ENCODE measurements at places on chromosomes 12 and 14.

DNA sequence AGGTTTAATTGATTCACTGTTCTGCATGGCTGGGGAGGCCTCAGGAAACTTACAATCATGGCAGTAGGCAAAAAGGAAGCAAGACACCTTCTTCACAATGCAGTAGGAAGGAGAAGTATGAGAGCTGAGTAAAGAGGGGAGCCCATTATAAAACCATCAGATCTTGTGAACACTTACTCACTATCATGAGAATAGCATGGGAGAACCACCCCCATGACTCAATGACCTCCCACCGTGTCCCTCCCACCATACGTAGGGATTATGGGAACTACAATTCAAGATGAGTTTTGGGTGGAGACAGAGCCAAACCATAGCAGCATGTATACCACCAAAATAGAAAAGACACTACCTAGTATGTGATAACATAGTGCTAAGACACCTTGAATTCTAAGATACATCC lies 2.9 kb upstream of the HMGA2 start:
- peaks cover 50% of the 10 kb centered on the region for H3K27me3 ChIP-seq
- peaks cover 25% of the 10 kb centered on the region for H3K4me1 ChIP-seq
- no peak overlapping the region for H3K4me3 ChIP-seq
- DNase-seq, result no peak
- H3K36me3 ChIP-seq, result no peaks in the 10 kb centered on the region

GRCh38 chr14:26870722-26871617 lies 273.1 kb upstream of the NOVA1 start:
- H3K36me3 ChIP-seq, result no peaks in the 10 kb centered on the region
- no peaks in the 10 kb centered on the region for H3K27me3 ChIP-seq
- no peak overlapping the region for H3K27ac ChIP-seq
- no peaks in the 10 kb centered on the region for H3K4me1 ChIP-seq
- DNase-seq, result no peak

GRCh38 chr12:8036346-8036745 lies 3.8 kb downstream of the FOXJ2 start:
- H3K4me3 ChIP-seq, result no peak overlapping the region
- DNase-seq, result no peak
- H3K36me3 ChIP-seq, result no peaks in the 10 kb centered on the region
- H3K27me3 ChIP-seq, result no peaks in the 10 kb centered on the region
- H3K27ac ChIP-seq, result peak overlapping the region; percentile 89

GRCh38 chr12:49763006-49763591 lies 21.7 kb downstream of the TMBIM6 start:
- no peaks in the 10 kb centered on the region for H3K27me3 ChIP-seq
- peak overlapping the region; percentile 69 for H3K27ac ChIP-seq
- H3K4me3 ChIP-seq, result no peak overlapping the region
- peaks cover 18% of the 10 kb centered on the region for H3K4me1 ChIP-seq

DNA sequence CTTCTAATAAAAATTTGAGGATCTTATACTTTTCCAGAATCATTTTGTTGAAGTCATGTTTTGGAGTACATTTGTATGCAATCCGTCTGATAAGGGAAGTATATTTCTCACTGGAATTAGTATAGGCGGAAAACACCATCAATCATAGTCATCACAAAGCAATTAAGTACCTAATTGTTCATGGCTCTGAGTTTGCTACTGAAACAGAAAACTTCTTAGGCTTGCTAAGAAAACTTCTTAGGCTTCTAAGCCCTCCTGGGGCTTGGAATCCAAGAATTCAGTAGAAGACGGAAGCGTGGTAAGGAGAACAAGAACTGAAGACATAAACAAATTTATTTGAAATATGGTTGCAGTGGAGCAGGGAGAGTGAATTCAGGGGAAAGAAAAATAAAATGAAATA lies 636.3 kb downstream of the DIO2 start:
- H3K36me3 ChIP-seq, result no peaks in the 10 kb centered on the region
- no peaks in the 10 kb centered on the region for H3K4me1 ChIP-seq
- no peaks in the 10 kb centered on the region for H3K27me3 ChIP-seq
- no peak overlapping the region for H3K27ac ChIP-seq

DNA sequence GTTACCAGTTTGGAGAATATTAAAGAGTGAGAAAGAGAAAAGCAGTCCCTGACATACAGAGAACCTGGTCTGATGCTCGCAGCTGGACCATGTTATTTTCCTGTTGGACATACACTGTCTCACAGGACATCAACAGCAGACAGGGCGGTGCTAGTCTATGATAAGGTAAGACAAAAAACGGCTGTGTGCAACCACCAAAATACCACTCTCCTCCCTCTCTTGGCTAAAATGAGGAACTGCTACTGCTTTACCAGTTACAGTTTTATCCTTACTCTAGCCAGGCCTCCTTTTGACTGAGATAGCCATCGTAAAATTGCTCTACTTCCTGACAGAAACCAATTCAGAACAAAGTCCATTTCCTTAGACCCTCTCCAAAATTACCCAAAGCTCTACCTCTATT lies 47.0 kb upstream of the ERGIC2 start:
- no peak for DNase-seq
- no peaks in the 10 kb centered on the region for H3K36me3 ChIP-seq
- no peak overlapping the region for H3K27ac ChIP-seq

- DNase-seq, result no peak
- no peak overlapping the region for H3K27ac ChIP-seq
- peaks cover 59% of the 10 kb centered on the region for H3K27me3 ChIP-seq
- peaks cover 5% of the 10 kb centered on the region for H3K36me3 ChIP-seq
- H3K4me3 ChIP-seq, result no peak overlapping the region
- H3K4me1 ChIP-seq, result peaks cover 7% of the 10 kb centered on the region
Measured at GRCh38 chr14:85533861-85534291, 3.9 kb downstream of the FLRT2 start.

DNA sequence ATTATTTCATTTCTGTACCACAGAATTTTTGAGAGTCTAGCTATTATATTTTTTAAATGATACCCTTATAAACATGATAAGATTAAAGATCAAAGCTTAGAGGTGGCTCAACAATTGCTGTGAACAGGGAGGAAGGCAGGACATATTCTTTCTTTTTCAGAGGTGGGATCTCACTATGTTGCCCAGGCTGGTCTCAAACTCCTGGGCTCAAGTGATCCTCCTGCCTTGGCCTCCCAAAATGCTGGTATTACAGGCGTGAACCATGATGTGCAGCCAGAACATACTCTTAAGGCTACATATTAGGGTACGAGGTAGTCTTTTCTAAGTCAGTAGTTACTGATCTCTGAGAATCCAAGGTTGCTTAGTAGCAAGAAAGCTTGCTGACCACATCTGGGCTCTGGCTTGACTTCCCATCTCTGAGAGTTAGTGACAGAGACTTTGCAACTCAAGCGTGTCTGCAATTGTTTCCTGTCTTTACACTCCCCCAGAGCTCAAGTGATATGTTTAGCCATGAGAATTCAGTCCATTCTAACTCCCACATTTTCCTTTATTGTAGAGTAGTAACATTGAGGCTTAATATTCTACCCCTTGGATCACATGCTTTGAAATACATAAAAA lies 8.6 kb downstream of the RAB5B start:
- DNase-seq, result no peak
- H3K27me3 ChIP-seq, result no peaks in the 10 kb centered on the region
- H3K4me1 ChIP-seq, result peaks cover 48% of the 10 kb centered on the region

- no peaks in the 10 kb centered on the region for H3K27me3 ChIP-seq
- H3K4me3 ChIP-seq, result peak overlapping the region; percentile 56
- no peak for DNase-seq
- H3K4me1 ChIP-seq, result peaks cover 53% of the 10 kb centered on the region
- no peak overlapping the region for H3K27ac ChIP-seq
Measured at GRCh38 chr12:31479516-31480210, 111.3 kb downstream of the DENND5B start.

DNA sequence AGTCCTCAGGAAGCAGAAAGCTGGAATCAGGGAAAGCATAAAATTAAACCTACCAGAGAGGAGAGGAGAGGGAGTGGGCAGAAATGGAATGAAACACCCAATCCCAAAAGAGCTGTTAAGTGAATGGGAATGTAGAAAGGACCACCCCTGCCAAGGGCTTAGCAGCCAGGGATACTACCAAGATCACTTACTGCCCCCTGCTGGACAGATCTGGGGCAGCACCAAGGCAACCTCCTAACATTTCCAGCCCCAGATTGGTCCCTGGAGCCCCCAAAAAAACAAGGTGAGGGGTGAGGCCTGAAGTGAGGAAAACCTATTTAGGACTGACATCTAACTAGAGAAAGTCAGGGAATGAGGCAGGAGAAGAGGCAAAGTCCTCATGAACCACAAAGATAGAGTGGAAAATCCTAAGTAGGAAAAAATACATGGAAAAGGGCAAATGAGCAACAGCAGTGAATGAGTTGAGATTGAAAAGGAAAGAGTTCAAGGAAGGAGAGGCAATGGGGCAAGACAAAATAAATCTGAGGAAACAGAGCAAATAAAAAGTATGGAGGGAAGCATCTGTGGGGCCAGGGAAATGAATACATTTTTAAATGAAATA lies 11.2 kb upstream of the FKBP11 start:
- peaks cover 46% of the 10 kb centered on the region for H3K4me1 ChIP-seq
- H3K4me3 ChIP-seq, result no peak overlapping the region
- H3K36me3 ChIP-seq, result peaks cover 12% of the 10 kb centered on the region
- no peaks in the 10 kb centered on the region for H3K27me3 ChIP-seq
- H3K27ac ChIP-seq, result peak overlapping the region; percentile 78

DNA sequence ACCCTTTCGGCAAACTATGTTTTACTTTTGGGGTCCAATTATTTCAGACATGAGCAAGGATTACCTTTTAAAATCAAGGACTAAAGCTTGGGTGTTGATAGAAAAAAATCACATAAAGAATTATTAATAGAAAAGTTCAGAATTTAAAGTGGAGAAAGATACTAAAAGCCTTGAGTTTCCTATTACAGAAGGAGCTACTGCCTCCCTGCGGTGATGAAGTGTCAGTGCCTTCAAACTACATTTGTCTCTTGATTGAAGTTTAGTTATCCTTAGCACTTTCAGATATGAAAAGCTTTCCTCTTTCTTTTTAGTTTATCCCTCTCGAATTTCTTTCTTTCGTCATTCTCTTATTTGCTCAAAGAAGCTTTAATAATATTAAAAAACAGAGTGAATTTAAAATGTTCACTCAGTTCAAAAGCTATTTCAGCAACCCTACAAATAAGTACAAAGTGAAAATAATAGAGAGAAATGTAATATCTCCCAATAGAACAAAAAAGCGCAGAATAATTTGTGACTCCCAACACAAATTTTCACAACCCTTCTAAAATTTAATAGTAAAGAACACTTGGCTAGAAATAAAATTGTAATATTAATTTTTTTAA lies 87.6 kb downstream of the SEC23A start:
- H3K4me3 ChIP-seq, result no peak overlapping the region
- no peaks in the 10 kb centered on the region for H3K36me3 ChIP-seq
- H3K4me1 ChIP-seq, result no peaks in the 10 kb centered on the region
- H3K27me3 ChIP-seq, result no peaks in the 10 kb centered on the region
- peak; percentile 2 for DNase-seq

DNA sequence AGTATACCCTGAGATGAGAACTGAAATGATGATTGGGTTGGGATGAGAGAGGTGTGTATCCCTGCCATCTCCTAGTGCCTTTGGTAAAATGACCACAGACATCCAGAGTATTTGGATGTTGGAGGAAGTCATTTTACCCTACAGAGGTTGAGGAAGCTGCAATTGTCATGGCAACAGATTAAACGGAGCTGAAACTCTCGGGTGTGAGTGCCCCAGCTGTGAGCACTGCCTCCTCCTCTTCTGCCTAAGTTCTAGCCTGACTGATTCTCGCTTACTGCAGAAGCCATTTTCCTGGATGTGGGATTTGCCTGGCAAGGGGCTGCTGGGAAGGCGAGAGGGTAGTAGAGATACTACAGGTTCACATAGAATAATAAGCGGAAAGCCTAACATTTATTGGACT lies 10.3 kb upstream of the PPP4R4 start:
- DNase-seq, result no peak
- H3K4me1 ChIP-seq, result no peaks in the 10 kb centered on the region
- peaks cover 49% of the 10 kb centered on the region for H3K27me3 ChIP-seq
- H3K27ac ChIP-seq, result no peak overlapping the region
- H3K4me3 ChIP-seq, result no peak overlapping the region

- DNase-seq, result peak; percentile 72
- peaks cover 4% of the 10 kb centered on the region for H3K36me3 ChIP-seq
- peaks cover 74% of the 10 kb centered on the region for H3K4me1 ChIP-seq
- no peaks in the 10 kb centered on the region for H3K27me3 ChIP-seq
- peak overlapping the region; percentile 99 for H3K4me3 ChIP-seq
Measured at GRCh38 chr14:100067971-100068959, 3.0 kb downstream of the EVL start.

DNA sequence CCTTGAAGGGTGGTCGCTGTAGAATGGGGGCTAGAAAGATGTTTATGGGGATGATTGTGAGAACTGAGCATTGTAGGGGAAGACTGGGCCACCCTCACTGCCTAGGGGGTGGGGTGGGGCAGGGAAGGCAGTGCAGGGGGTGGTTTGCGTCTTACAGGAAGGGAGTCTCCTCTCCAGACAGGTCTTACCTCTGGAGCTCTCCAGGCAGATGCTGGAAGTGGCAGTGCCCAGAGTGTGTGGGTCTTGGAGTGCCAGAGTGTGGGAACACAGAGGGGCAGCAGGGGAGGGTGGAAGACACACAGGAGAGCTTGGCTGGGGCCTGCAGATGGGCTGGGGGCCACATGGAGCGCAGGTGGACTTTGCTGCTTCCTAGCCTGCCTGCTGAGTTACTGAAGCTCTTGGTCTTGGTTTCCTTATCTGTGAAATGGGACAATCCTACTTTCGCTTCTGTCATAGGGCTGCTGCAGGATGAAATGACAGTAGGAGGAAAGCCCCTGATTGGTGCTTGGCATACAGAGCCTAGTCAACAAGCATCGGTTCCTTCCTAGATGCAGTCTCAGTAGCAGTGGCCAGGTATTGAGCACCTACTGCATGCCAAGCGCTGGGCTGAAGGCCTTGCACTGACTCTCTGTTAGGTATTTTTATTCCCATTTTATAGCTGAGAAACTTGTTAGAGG lies 118.3 kb downstream of the SLC25A47 start:
- no peaks in the 10 kb centered on the region for H3K27me3 ChIP-seq
- H3K36me3 ChIP-seq, result no peaks in the 10 kb centered on the region
- no peak overlapping the region for H3K27ac ChIP-seq

GRCh38 chr12:623865-624372 lies 39.3 kb downstream of the NINJ2 start:
- peaks cover 11% of the 10 kb centered on the region for H3K4me1 ChIP-seq
- no peaks in the 10 kb centered on the region for H3K36me3 ChIP-seq
- no peaks in the 10 kb centered on the region for H3K27me3 ChIP-seq
- H3K4me3 ChIP-seq, result no peak overlapping the region

GRCh38 chr12:102958073-102958829 lies 777 bp downstream of the ASCL1 start:
- no peak for DNase-seq
- peak overlapping the region; percentile 76 for H3K4me3 ChIP-seq
- no peak overlapping the region for H3K27ac ChIP-seq
- peaks cover 94% of the 10 kb centered on the region for H3K27me3 ChIP-seq
